ENCODE measurements at places on chromosomes 5 and 9.

GRCh38 chr5:31119938-31120641 lies 73.4 kb upstream of the CDH6 start:
- no peak for DNase-seq

- peak; percentile 21 for DNase-seq
Observed at GRCh38 chr9:129436751-129437625, 183.9 kb downstream of the C9orf50 start.

GRCh38 chr9:97811533-97812246 lies 41.3 kb upstream of the FOXE1 start:
- DNase-seq: no peak

DNA sequence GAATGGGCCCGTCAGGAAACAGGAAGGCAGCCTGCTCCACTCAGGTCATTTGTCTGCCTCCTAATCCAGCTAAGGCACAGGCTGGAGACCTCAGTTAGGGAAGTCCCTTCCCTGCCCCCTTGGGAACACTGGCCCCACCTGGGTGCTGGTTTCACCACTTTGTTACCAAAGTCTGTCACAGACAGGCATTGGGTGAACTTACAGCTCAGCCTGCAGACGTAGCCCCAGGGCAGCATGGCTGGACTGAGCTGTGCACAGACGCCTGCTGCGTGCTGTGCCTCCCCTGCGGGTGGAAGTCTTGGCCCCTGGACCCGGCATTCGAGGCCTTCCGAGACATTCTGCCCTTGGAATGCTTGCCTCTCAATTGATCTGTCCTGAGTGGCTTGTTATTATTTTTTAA lies 48.9 kb downstream of the TENT4A start:
- DNase-seq: no peak

- DNase-seq: no peak
Observed at GRCh38 chr5:43802119-43802518, 199.1 kb downstream of the NNT start.

- DNase-seq: no peak
Observed at GRCh38 chr5:142814122-142814521, 43.9 kb downstream of the ARHGAP26 start.

DNA sequence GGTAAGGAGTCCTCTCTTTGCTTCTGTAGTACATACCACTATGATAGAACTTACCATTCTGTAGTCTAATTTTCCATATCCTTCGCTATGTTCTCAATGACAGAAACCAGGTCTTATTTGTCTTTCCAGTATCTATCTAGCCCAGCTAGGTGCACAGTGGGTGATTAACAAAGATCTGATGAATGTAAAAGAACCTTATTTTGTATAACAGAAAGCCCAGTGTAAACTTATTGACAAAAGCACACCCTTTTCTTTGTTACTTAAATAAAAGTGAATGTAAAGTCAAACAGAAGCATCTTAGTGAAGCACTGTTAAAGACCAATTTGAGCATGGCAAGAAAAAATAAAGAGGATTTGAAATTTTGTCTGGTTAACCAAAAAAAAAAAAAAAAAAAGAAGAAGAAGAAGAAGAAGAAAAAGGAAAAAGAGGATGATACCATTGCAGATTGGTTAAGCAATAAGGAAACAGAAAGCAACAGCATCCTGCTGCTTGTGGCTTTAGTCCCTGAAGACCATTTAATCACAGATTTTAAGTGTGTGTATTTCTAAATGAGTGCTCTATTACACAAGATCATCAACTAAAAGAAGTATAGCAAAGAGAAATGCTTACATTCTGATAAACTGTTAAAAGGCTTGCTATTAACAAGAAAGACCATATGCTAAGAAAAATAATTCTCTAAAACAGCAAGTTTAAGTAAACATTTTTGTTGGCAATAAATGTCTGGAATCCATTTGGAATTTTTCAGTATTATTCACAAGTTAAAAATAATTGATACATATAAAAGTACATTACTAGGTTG lies 21.2 kb downstream of the MEGF9 start:
- no peak for DNase-seq

DNA sequence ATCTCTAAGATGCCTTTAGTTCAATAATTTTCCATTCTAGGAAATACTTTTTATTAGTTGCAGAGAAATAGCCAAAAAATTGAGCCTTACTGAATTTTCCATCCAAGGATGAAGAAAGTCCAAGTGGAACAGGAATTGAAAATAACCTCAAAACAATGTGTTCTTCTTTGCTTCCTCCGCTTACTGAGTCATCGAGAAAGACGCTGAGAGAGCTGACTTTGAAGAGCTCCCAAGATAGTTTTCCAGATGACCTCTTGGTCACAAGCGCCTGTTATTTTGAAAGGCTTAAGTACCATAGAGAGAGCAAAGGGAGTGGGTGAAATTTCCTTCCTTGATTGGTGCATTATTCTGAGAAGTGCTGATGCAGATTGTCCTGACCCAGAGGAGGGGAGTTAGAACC lies 253.5 kb upstream of the ATP10B start:
- no peak for DNase-seq

DNA sequence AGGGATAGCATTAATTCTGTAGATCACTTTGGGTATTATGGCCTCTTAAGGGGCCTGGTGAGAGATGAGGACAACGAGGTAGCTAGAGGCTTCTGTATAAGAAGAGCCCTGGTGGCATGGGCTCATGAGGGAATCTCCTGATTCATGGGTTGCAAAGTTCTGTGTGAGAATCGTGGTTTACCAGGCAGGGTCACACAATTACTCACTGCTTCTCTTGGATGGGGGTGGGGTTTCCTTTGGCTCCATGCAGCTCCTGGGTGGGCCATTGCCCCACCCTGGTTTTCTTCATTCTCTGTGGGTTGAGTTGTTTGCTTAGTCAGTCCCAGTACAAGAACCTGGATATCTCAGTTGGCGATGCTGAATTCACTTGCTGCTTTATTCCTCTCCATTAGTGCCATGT lies 30.9 kb upstream of the TNFSF15 start:
- no peak for DNase-seq

- no peak for DNase-seq
Observed at GRCh38 chr5:133149345-133149744, 97.5 kb downstream of the HSPA4 start.

GRCh38 chr5:14153932-14154731 lies 11.0 kb downstream of the TRIO start:
- DNase-seq: no peak

Data from activated T-helper 1 cell treated with anti-CD3 and anti-CD28 coated beads, Interleukin-2, amount 50 U/mL, for 16 hours (primary cell).